ENCODE measurements at places on chromosomes 5 and 9. TPM values are rescaled to one million over a fixed set of nuclear protein-coding genes. Genes with fewer than 3 reads are reported as not detected.

GRCh38 chr9:111037356-111037707, 938 bp downstream of the LPAR1 start:
- H3K4me1 ChIP-seq, result no peaks in the 10 kb centered on the region
- H3K4me3 ChIP-seq, result peak overlapping the region; percentile 71
- H3K27me3 ChIP-seq, result no peaks in the 10 kb centered on the region
- H3K36me3 ChIP-seq, result no peaks in the 10 kb centered on the region

- no peaks in the 10 kb centered on the region for H3K27me3 ChIP-seq
- H3K4me3 ChIP-seq, result no peak overlapping the region
- DNase-seq, result no peak
- no peaks in the 10 kb centered on the region for H3K36me3 ChIP-seq
- H3K27ac ChIP-seq, result no peak overlapping the region
- H3K4me1 ChIP-seq, result no peaks in the 10 kb centered on the region
Measured at GRCh38 chr5:936149-937144, 43.8 kb downstream of the TRIP13 start.

DNA sequence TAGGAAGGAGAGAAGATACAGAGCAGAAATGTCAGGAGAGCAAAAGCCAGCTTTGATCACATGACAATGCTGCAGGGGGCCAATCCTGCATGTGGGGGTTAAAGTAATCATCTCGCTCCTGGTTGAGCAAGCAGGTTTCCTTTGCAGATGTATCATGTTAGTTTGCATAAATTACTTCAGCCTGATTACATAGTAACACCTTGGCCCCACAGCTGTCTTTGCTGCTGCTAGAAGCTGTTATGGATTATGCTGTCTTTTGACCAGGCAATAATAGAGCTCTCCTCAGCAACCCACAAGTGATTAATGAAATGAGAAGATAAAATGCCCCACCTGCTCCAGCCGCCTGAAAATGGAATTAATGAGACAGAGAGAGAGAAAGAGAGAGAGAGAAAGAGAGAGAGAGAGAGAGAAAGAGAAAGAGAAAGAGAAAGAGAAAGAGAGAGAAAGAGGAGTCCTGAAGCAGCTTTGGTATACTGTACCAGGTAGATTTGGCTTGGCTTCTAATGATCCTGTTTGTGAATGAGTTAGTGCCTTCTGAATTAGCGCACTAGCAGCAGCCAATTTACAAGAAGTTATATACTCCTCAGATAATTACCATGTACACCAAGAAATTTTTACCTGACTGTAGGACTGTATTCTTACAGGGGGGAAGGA, 174.3 kb upstream of the RORB start:
- H3K36me3 ChIP-seq, result no peaks in the 10 kb centered on the region
- no peak overlapping the region for H3K4me3 ChIP-seq
- no peak for DNase-seq

DNA sequence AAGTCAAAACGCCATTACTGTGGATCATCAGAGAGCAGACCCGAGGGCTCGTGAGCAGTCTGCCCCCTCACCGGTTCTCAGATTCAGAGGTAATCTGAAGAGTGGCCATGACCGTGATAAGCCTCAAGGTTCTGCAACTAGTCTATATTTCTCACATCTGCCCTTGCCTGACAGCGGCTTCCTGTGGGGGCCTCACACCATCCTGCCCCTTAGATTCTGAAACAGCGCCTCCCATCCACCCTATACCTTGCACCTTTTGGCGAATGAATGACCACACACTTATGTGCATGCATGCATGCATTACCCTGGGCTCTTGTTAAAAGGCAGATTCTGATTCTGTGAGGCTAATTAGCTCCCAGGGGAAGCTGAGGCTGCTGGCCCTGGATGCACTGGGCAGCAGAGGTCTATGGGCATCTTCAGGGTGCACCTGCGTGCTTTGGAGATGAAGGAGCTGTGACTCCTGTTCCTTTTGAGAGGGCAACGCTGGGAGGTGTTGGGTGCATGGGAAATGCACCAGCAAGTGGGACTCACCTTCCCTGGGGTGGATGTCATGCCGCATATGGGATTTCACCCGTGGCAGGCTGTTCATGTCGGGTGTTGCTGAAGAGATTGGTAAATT, 7.8 kb upstream of the GADD45G start:
- DNase-seq, result no peak
- no peak overlapping the region for H3K4me3 ChIP-seq

- DNase-seq, result no peak
- no peaks in the 10 kb centered on the region for H3K27me3 ChIP-seq
- peaks cover 10% of the 10 kb centered on the region for H3K36me3 ChIP-seq
- no peaks in the 10 kb centered on the region for H3K4me1 ChIP-seq
Measured at GRCh38 chr9:113178087-113178486, 27.3 kb downstream of the SLC31A2 start.

DNA sequence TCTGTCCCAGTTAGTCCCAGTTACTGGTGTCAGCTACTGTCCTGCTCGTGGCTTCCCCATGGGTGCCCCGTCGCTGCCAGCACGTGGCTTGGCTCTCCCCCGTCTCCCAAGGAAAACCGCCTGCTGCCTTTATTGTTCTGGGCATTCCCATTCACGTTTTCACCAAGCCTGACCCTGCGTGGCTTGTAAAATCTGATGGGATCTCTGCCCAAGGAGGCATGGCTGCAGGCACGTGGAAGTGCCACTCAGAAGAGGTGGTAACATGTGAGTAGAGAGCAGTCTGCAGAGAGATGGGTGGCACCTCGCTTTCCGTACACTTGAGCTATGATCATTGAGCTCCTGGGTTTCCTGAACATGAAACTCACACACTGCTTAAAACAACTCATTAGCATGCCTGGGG, 429.2 kb upstream of the KLF4 start:
- no peaks in the 10 kb centered on the region for H3K27me3 ChIP-seq
- H3K4me1 ChIP-seq, result no peaks in the 10 kb centered on the region
- no peak overlapping the region for H3K27ac ChIP-seq
- no peak for DNase-seq
- no peaks in the 10 kb centered on the region for H3K36me3 ChIP-seq
- no peak overlapping the region for H3K4me3 ChIP-seq

- H3K4me1 ChIP-seq, result peaks cover 18% of the 10 kb centered on the region
- H3K36me3 ChIP-seq, result no peaks in the 10 kb centered on the region
- no peak for DNase-seq
- H3K27ac ChIP-seq, result no peak overlapping the region
- H3K4me3 ChIP-seq, result no peak overlapping the region
Measured at GRCh38 chr9:136058801-136059302, 36.2 kb downstream of the NACC2 start.

DNA sequence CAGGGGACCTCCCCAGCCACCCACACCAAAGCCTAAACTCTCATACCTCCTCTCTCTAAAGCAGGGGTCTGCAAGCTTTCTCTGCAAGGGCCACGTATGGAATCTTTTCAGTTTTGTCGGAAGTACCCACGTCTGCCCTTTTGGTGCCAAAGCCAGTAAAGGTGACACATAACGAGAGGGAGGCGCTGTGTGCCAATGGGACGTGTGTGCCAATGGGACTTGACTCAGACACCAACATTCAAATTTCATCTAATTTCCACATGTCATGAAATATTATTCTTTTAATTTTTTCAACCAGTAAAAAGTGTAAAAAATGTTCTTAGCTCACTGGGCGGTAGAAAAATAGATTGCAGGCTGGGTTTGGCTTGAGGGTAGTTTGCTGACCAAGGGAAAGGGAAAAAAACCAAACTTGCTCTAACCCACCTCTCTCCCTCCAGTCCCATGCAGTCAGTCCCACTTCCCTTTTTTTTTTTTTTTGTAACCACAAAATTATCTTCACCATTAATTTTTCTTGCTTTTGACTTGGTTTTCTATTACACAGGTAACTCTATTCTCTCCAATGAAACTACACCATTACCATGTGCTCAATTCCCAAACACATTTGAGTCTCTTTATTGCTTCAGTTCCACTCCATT, 25.5 kb downstream of the OR2V1 start:
- no peak for DNase-seq
- H3K36me3 ChIP-seq, result no peaks in the 10 kb centered on the region
- H3K4me3 ChIP-seq, result no peak overlapping the region
- H3K27me3 ChIP-seq, result peaks cover under 1% of the 10 kb centered on the region

DNA sequence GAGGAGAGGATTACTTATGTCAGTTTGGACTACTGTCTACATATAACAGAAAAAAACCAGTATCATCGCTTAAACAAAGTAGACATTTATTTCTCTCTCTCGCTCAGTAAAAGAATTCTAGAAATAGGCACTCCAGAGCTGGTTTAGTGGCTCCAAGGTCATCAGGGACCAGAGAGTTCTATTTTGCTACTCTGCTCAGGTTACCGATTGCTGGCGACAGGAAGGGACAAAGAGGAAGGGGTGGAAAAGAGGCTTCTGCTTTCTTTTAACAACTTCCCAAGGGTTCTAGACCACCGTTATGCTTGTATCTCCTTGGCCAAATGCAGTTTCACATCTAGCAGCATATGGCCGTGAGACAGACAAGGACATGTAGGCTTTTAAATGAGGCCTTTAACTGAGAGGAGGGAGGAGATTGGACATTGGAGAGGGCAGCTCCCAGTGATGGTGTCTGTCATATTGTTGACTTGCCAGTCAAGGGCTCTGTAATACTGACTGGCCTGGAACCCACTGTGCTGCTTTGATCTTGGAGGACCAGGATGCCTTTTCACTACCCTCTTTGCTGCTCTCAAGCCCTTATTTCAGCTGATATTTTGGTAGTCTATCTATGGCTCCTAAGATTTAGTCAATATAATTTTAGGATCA, 15.6 kb upstream of the DCP2 start:
- no peaks in the 10 kb centered on the region for H3K27me3 ChIP-seq
- H3K4me1 ChIP-seq, result no peaks in the 10 kb centered on the region
- H3K36me3 ChIP-seq, result no peaks in the 10 kb centered on the region
- no peak for DNase-seq
- H3K27ac ChIP-seq, result no peak overlapping the region
- no peak overlapping the region for H3K4me3 ChIP-seq

GRCh38 chr9:109232449-109233237, 65.6 kb upstream of the FRRS1L start:
- no peak overlapping the region for H3K4me3 ChIP-seq
- no peaks in the 10 kb centered on the region for H3K27me3 ChIP-seq
- no peaks in the 10 kb centered on the region for H3K36me3 ChIP-seq
- no peak overlapping the region for H3K27ac ChIP-seq

- H3K27ac ChIP-seq, result no peak overlapping the region
- no peaks in the 10 kb centered on the region for H3K36me3 ChIP-seq
Measured at GRCh38 chr5:133309166-133309795, 257.5 kb downstream of the HSPA4 start.

DNA sequence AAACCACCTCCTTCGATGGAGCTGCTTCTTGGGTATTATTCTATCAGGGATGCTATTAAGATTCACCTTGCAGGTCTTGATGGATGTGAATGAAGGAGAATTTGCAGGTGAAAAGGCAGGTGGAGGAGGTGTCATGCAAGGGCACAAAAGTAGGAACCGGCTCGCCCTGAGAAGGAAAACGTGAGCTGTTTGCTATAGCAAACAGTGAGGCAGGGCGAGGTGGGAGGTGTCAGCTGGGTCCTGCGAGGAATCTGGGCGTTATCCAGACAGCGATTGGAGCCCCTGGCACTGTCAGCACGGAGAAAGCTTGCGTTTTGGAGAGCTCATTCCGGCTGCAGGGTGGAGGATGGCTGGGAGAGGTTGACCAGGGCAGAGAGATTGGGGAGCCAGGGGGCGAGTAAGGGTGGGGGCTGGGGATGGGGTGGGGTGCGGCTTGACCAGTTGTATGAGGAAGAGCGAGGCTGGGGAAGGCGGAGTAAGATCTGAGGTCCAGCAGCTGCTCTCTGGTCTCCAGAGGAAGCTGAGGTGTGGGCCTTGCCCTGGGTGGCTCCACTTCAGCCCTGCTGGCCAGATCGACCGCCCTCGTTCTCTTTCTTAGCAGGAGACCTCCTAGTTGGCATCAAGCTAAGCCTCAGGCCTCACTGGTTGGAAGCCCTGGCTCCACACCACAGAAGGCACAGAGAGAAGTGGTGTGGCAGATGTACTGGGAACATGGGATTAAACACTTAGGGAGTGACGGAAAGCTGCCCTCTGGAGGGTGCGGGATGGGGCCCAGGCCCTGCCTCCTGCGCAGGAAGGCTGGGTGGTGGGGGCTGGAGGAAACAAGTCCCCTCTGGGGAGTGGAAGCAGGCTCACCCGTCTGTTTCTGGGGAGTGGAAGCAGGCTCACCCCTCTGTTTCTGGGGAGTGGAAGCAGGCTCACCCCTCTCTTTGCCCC, 54.7 kb upstream of the NEURL1B start:
- no peaks in the 10 kb centered on the region for H3K4me1 ChIP-seq
- peak; percentile 51 for DNase-seq
- no peaks in the 10 kb centered on the region for H3K36me3 ChIP-seq
- H3K4me3 ChIP-seq, result no peak overlapping the region

- no peaks in the 10 kb centered on the region for H3K36me3 ChIP-seq
- no peaks in the 10 kb centered on the region for H3K27me3 ChIP-seq
- H3K4me1 ChIP-seq, result no peaks in the 10 kb centered on the region
- no peak overlapping the region for H3K4me3 ChIP-seq
- DNase-seq, result no peak
Measured at GRCh38 chr9:21779397-21779796, 23.0 kb upstream of the MTAP start.

DNA sequence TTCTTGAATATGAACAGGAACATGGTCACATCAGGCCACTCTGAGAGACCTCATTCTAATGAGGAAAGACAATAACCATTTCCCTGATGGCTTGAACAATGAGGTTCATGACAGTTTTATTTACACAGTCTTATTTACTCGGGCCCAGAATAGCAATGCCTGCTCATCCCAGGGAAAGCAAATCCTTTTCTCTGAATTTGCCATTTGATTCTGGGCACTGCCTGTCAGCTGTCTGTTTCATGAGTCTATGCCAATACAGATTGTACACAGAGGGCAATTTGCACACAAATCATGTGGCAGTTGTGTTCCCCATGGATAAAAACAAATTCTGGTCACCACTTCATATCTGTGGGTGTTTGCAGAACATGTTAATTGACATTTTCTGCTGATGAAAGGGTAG, 492.5 kb downstream of the ACTL7B start:
- H3K27ac ChIP-seq, result no peak overlapping the region
- H3K36me3 ChIP-seq, result no peaks in the 10 kb centered on the region
- no peaks in the 10 kb centered on the region for H3K4me1 ChIP-seq
- no peak for DNase-seq

Gene WNK2
- 161 TPM for total RNA-seq

Gene RNF183
- 9.2 TPM for total RNA-seq

Gene FOXD4L6
- total RNA-seq, result not detected

Gene FGFR4
- 118 TPM for total RNA-seq

Gene PCDHGA7
- total RNA-seq, result 1.0 TPM

Gene SPINK6
- total RNA-seq, result not detected

Gene SOHLH1
- not detected for total RNA-seq

Gene TAF9
- 53.7 TPM for total RNA-seq

Data from colonic mucosa (tissue), 4 donors.